ENCODE measurements at places on chromosomes 2 and 18.

- no peak for DNase-seq
Observed at GRCh38 chr2:146979746-146980145, 865.1 kb upstream of the ACVR2A start.

DNA sequence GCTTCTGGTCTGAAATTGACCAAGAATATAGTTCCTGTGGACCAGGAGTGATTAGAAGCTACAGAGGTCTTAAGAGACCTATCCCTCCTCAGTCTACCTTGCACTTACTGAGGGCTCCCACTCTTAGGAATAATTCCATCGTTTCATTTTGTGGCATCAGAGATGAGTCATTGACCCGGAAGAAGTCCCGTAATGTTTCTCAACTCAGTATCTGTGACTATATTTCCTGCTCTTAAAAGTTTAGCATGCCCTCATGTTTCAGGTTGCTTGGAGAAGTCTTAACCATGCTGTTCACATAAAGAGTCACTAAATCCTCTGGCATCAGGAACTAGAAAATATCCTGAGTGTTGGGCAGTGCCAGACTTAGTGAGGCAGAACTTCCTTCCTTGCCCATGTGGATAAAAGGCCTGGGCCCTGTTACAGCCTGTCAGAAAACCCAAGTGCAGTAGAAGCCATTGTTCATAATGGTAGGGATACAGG is at the start of gene IL36A:
IL36A (plus strand) TSS at position 430 of the 480 bp plus-strand sequence. CDS start 413 bp downstream, outside the sequence.
- no peak for DNase-seq

DNA sequence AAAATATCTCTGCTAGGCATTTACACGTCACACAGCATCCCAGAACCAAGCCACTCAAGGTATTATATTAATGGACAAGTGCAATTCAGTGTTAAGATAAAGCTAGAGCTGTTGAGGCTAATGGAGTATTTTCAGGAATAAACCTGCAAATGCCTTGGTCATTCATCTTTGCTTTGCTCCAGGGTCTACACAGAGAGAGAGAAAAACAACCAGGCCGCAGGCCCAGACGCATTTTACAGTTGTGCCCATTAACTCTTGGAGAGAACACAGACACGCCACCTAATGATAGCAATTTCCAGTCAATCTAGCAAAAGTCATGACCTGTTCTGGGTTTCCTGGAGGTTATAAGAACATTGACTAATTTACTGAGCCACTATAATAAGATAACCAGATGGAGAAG is 829.3 kb downstream of the LRRTM4 start:
- DNase-seq: no peak

DNA sequence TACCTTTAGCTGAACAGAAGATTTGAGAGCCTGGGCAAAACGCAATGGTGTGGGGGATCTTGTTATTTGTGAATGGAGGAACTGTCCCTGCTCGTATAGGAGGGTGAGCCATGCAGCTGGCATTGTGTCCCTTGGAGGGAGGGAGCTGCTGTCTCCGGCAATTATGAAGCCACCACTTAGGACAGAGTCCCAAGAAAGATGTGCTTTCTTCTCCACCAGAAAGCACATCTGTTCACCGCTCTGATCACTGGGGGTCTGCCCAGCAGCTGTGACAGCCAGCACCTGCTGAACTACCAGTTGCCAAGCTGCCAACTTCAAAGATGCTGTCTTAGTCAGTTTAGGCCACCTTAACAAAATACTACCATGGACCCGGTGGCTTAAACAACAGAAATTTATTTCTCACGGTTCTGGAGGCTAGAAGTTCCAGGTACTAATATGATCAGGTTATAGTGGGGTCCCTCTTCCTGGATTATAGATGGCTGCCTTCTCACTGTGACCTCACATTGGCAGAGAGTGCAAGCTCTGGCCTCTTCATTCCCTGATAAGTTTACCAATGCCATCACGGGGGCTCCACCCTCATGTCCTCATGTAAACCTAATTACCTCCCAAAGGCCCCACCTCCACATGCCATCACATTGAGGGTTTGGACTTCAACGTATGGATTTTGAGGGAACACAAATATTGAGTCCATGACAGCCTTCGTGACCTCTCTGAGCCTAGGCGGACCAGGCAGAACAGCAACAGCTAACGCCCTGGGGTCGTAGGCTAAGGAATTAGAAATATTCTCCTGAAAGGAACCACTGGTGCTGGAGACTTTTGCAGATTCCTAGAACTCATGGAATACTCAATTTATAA is 148.3 kb downstream of the RHBDD1 start:
- DNase-seq: no peak

DNA sequence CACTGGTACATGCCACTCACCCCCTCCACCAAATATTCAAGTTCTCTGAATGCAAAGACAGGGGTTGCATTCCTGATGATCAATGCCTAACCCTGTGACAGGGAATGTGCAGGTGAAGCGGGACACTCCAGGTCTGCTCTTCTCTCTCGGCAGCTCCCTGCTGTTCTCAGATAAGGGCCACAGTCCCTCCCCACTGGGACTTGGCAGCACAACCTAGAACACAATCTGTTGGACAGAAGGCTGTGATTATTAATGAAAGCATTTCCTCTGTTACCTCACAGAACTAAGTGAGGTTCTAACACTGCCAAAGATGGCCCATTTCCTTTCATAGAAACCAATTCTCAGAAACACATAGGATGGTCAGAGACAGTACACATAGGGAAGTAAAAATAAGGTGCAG is 42.7 kb downstream of the VSNL1 start:
- no peak for DNase-seq

Measured in CD14-positive monocyte (primary cell).